ENCODE measurements at places on chromosomes 5 and 9.

GRCh38 chr9:27203783-27204182, 93.2 kb downstream of the EQTN start:
- DNase-seq: no peak

- DNase-seq: no peak
These were observed 18.1 kb downstream of the HMCN2 start for GRCh38 chr9:130283539-130284248.

- DNase-seq: no peak
These were observed 108.7 kb downstream of the CFAP90 start for GRCh38 chr5:7742241-7742656.

GRCh38 chr9:137281345-137282116, 4.0 kb downstream of the TOR4A start:
- no peak for DNase-seq

DNA sequence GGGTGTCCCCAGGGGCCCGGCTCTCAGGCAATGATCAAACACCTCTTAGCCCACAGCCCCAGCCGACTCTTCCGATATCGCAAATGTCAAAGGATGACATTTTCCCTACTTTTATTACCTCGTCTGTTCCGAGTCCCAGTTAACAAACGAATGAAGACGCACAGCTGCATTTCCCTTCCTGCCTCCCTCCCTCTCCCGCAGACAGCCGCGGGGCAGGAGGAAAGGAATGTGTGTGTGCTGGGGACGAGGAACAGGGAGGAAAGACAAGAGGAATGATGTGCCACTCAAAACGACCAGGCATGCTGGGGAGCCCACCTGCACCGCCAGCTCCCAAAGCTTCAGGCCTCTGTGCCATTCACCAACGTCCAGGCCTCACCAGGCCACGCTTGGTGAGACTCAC, 125.9 kb upstream of the SARDH start:
- no peak for DNase-seq

DNA sequence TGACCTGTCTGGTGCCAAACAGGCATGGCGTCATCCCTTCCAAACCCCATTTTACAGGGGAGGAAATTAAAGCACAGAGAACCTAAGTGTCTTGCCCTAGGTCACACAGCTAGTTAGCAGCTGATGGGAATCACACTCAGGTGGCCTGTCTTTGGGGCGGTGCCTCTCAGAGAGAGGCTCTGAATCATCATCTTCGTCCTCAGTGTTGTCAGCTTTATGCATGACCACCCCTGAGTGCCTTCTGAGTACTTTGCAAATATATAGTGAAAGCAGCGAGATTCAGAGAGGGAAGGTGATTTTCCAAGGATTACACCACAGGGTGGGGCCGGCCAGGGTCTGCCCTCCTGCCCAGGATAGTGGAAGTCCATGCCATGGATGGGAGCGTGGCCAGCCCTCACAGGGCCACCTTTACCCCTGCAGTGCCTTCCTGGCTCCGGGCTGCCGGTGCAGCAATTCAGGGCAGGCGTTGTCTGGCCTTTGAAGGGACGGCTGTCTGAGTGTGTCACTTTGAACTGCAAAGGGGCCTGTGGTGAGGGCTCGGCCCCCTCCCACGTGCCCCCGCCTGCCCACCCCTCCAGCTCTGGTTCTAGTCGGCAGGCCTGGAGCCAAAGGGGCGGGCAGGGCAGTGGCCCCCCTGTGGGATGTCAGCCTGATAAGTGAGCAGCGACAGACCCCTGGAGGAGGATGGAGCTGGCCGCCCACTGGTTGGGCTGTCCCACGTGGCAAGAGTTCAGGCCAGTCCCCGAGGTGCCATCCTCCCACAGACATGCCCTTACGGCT, 16.9 kb downstream of the LMX1B start:
- no peak for DNase-seq

DNA sequence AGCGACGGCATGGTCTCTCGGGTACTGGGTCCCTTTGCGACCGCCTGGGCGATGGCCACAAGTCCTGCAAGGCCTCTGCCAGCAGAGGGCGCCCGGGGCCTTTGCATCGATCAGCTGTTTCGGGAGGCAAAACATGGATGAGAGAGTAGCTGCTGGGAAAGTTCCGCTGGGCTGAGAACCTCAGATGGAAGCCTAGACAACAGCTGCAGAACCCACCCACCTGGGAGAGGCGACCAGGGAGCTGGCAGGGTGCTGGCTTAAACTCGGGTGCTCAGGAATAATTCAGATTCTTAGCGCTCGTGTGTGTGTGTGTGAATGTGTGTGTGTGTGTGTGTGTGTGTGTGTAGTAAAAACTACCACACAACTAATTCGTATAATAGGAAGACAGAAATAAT, 50.0 kb downstream of the TRIM32 start:
- peak; percentile 53 for DNase-seq

GRCh38 chr5:172065431-172066065, 59.1 kb upstream of the FBXW11 start:
- DNase-seq: no peak

GRCh38 chr9:124135813-124136365, 121.9 kb upstream of the NEK6 start:
- DNase-seq: no peak

- DNase-seq: no peak
These were observed 70.5 kb downstream of the PPARGC1B start for GRCh38 chr5:149800633-149801032.

DNA sequence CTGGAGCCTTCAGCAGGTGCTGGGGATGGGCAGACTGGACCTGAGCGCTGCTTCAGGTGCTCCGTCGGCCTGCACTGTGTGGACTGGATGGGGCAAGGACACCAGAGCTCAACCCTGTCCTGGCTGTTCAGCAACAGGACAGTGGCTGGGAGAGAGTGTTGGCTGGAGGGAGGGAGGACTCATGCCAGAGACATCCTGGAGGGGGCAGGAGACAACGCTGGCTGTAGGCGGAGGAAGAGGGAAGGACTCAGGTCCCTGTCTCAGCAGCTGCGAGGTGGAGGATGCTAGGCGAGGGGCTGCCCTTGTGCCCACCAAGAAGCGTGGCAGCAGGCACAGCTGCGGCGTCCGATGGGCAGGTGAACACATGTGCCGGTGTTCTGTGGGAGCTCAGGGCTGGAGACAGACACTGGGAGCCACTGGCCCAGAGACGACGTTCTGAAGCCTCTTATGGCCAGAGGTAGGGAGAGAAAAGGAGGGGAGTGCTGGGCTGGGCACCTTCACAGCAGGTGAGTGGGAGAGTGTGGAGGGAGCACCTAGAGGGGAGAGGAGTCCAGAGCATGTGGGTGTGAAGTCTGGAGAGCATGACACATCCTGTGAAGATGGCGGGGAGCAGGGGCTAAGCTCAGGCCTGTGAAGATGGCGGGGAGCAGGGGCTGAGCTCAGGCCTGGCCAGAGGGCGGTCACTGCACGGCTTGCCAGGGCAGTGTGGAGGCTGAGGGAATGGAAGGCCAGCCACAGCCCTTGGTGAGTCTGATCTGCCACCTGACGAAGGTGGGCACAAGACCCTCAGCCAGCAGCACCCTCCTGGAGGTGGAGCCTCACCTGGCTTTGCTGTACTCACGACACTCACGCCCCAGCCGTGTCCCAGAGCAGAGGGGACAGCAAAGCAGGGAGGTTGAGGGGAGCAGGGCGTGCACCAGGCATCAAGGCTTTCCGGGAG, 79.1 kb upstream of the FCN1 start:
- DNase-seq: no peak

GRCh38 chr5:164962329-164962961, 1457.0 kb downstream of the MAT2B start:
- no peak for DNase-seq

- no peak for DNase-seq
These were observed 732 bp upstream of the SMIM15 start for GRCh38 chr5:61162832-61163567.

DNA sequence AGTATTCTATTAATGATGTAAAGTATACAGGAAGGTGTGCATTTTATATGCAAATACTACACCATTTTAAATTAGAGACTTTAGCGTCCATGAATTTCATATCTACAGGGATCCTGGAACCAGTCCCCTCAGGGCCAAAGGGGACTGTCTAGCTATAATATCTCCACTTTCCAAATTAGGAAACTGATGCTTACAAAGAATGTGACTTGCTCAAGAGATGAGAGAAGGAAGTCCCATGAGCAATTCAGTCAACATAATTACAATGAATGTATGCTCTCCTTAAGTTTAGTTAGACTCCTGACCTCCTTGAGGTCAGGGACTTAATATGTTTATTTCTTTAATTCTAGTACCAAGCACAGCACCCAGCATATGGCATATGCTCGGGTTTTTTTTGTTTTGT, 23.7 kb downstream of the NIPBL start:
- DNase-seq: no peak

DNA sequence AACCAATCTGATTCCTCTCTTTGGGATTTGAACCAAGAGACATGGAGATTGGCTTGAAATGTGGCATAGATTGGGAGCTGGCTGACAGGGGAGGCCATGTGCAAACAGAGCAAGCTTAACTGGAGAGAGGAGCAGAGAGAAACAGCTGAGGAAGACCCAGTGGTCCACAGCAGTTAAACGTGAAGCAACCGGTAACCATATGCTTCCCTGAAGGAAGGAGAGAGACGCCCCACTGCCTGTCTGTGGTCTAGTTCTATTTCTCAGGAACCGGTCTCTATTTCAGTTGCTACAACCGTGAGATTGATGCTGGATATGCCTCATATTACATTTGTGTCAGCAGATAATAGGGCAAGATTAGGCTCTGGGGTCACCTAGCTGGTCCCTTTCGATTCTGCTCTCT, 13.6 kb upstream of the GAS1 start:
- no peak for DNase-seq

DNA sequence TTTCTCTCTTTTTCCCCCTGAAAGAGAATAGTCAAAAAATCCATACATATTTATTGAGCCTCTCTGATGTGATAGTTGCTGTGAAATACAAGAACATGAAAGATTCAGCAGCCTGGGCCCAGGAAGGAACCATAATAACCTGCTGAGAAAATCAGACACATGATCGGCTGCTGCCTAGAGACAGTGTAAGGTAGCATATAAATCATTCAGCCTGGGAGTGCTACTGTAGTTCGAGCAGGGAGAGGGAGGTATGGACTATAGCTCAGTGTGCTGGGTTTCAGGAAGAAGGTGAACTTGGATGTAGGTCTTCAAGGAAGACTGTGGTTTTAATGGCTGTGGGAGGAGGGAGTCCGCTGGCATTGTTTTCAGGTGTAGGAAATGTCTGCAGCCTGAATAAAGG, 469.1 kb downstream of the RAB3C start:
- no peak for DNase-seq

GRCh38 chr5:117058740-117059139, 484.1 kb upstream of the SEMA6A start:
- no peak for DNase-seq

DNA sequence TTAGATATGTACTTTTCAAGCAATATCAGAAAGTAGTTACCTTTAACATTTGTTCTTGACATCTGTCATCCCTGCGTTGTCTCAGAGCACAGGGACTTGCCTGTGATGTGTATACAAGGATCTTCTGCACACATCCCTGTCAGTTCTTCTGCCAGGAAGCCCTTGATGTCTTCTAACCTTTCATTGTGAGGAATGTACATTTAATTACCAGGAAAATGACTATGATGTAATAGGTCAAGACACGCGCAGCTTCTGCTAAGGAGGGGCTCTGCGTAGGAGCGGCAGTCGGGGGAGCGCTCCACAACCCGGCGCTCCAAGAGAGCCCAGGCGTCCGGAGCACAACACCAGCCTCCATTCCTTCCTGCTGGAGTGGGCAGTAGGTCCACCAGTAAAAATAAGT, 119.7 kb downstream of the IRX2 start:
- DNase-seq: no peak

- DNase-seq: no peak
These were observed 58.9 kb upstream of the ANKH start for GRCh38 chr5:14930486-14930885.

- DNase-seq: no peak
These were observed 40.9 kb downstream of the ARHGEF28 start for GRCh38 chr5:73666891-73667290.

DNA sequence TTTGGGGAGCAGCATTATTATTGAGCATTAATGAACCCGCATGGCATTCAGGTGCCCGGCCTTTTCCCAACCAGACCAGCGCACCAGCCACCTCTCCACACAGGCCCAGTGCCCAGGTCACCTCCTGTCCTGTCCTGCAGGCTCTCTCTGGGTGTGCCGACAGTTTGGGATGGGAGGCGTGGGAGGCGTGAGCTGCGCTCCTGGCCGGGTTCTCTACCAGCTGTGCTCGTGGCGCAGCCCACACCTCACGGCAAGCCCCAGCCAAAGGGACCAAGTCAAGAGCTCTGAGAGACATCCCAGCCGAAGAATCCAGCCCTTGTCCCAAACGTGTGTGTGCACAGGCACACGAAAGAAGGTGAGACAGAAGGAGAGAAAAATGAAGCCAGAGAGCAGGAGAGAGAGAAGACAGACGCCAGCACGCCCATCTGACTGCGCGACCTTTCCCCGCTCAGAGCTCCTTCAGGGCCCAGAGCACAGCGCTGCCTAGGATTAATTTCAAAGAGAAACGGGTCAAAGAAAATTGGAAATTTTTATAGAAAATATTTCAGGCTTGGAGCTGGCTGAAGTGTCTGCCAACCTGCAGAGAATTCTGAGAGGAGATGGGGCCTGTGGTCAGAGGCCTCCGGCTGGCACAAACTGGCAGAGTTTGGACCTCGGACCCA, 81.7 kb downstream of the ADAMTS2 start:
- no peak for DNase-seq

DNA sequence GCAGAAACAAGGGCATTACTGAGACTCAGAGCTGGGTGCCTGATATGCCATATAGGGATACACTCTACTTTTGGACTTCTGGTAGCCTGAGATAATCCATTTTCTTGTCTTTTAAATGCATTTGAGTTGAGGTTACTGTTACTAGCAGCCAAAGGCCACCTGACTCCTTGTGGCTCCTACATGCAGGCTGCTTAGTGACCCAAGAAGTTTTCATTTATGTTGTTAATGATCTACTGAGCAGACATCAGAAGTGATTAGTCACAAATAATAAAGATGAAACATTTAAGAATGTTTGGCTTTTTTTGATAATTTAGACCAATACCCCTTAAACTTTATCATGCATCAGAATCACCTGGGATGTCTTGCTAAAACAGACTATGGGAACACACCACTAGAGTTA, 171.6 kb upstream of the TRIM32 start:
- DNase-seq: no peak

Measured in stimulated activated CD4-positive, alpha-beta T cell treated with anti-CD3 and anti-CD28 coated beads, Interleukin-4, amount 100 ng/mL, for 1 hour (primary cell).